ENCODE measurements at places on chromosomes 12 and 14. TPM values are rescaled to one million over a fixed set of nuclear protein-coding genes. Genes with fewer than 3 reads are reported as not detected.

DNA sequence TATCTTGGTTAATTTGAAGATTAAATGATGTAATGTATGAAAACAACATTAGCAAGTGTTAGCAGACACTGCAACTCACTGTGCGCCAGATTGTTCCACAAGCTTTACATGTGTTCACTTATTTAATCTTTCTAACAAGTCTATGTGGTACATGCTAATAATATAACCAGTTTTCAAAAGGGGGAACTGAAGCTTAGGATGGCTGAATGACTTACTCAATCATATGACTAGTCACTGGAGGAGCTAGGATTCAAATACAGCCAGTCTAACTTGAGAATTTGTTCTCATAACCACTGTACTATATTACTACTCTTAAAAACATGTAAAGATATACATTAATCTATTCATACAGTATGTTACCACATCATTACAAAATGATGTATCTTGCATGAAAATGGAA, 60.5 kb upstream of the LRIG3 start:
- no peaks in the 10 kb centered on the region for H3K36me3 ChIP-seq
- no peaks in the 10 kb centered on the region for H3K4me1 ChIP-seq
- H3K4me3 ChIP-seq = no peak overlapping the region
- no peak for DNase-seq
- H3K27me3 ChIP-seq = no peaks in the 10 kb centered on the region
- no peak overlapping the region for H3K27ac ChIP-seq

GRCh38 chr14:98230411-98230810, 1041.6 kb downstream of the BCL11B start:
- H3K27ac ChIP-seq = no peak overlapping the region
- H3K4me1 ChIP-seq = no peaks in the 10 kb centered on the region
- no peak for DNase-seq

- H3K4me1 ChIP-seq = no peaks in the 10 kb centered on the region
- no peaks in the 10 kb centered on the region for H3K27me3 ChIP-seq
- H3K27ac ChIP-seq = no peak overlapping the region
These were observed 8.5 kb downstream of the ITGB7 start for GRCh38 chr12:53198486-53199110.

- no peaks in the 10 kb centered on the region for H3K27me3 ChIP-seq
- no peaks in the 10 kb centered on the region for H3K36me3 ChIP-seq
- H3K4me1 ChIP-seq = no peaks in the 10 kb centered on the region
- no peak for DNase-seq
- no peak overlapping the region for H3K27ac ChIP-seq
These were observed 577.9 kb upstream of the TBX3 start for GRCh38 chr12:115261691-115262398.

DNA sequence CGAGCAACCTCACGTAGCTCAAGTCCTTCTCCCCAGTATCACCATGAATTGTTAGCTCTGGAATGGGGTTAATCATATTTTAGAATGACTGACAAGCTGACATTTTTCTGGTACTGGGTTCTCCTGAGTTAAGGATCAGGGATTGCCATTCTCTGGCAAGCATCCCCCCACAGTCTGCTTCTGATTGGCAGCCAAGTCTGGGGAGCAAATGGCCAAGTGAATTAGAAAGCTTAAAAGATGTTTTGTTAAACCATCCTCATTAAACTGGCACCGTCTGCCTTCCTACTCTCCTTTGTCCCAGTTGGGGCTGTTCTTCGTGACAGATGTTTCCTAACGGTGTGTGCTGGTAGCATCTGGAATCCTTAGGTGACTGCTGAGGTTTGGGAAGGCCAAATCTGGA, 17.2 kb upstream of the CISTR start:
- H3K4me3 ChIP-seq = no peak overlapping the region
- H3K27ac ChIP-seq = no peak overlapping the region
- H3K27me3 ChIP-seq = peaks cover 11% of the 10 kb centered on the region
- H3K36me3 ChIP-seq = no peaks in the 10 kb centered on the region
- no peaks in the 10 kb centered on the region for H3K4me1 ChIP-seq

- no peaks in the 10 kb centered on the region for H3K36me3 ChIP-seq
- H3K4me3 ChIP-seq = no peak overlapping the region
- no peaks in the 10 kb centered on the region for H3K4me1 ChIP-seq
- peaks cover 3% of the 10 kb centered on the region for H3K27me3 ChIP-seq
These were observed 482.6 kb downstream of the NRXN3 start for GRCh38 chr14:78652727-78653126.

- no peak for DNase-seq
- no peaks in the 10 kb centered on the region for H3K36me3 ChIP-seq
- H3K27me3 ChIP-seq = no peaks in the 10 kb centered on the region
- H3K27ac ChIP-seq = no peak overlapping the region
- H3K4me1 ChIP-seq = no peaks in the 10 kb centered on the region
These were observed 21.1 kb upstream of the KRT8 start for GRCh38 chr12:52925717-52926595.

- H3K27ac ChIP-seq = no peak overlapping the region
- H3K27me3 ChIP-seq = no peaks in the 10 kb centered on the region
- H3K36me3 ChIP-seq = no peaks in the 10 kb centered on the region
These were observed 39.7 kb upstream of the PCED1B start for GRCh38 chr12:47039756-47040155.

GRCh38 chr12:109304485-109304884, 4.6 kb downstream of the FOXN4 start:
- H3K27me3 ChIP-seq = peaks cover 13% of the 10 kb centered on the region
- H3K36me3 ChIP-seq = no peaks in the 10 kb centered on the region
- H3K4me1 ChIP-seq = peaks cover 10% of the 10 kb centered on the region
- no peak overlapping the region for H3K27ac ChIP-seq
- no peak overlapping the region for H3K4me3 ChIP-seq

DNA sequence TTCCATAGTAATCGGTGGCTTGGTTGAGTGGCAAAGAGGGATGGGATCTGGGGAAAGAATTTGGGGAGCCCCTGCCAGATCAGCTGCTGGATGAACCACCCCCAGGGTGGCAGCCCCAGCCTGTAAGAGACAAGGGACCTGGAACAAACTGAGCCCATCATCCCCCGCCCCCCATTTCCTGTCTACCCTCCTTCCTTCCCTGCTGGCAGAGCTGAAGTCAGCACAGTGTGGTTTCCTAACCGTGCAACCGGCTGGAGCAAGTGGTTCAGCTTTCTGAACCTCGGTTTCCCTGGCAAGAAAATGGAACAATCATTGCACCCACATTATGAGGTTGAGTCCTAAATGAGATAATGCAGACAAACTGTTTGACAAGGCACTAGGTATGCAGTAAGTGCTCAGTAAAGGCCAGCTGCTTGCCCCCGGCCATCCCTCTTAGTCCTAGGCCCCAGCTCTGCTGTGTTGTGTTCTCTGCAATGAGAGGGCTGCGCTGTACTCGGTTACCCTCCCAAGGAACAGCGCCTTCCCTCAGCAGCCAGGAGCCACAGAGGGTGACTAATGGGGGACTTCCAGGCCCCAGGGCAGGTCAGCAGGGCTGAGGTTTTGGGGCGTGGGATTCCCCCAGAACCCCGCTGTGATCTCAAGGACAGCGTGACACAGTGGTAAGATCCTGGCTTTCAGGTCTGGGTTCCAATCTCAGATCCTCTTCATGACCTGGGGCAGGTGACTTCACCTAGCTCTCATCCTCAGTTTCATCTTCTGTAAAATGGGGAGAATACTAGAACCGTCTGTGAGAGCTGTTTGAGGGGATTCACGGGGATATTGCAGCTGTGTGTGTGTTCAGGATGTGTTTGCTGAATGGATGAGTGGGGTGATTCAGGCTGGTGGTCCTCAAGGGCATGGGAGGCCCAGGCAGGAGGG, 16.5 kb downstream of the SELPLG start:
- DNase-seq = no peak
- H3K27me3 ChIP-seq = no peaks in the 10 kb centered on the region
- H3K36me3 ChIP-seq = no peaks in the 10 kb centered on the region
- no peak overlapping the region for H3K4me3 ChIP-seq
- H3K27ac ChIP-seq = no peak overlapping the region

DNA sequence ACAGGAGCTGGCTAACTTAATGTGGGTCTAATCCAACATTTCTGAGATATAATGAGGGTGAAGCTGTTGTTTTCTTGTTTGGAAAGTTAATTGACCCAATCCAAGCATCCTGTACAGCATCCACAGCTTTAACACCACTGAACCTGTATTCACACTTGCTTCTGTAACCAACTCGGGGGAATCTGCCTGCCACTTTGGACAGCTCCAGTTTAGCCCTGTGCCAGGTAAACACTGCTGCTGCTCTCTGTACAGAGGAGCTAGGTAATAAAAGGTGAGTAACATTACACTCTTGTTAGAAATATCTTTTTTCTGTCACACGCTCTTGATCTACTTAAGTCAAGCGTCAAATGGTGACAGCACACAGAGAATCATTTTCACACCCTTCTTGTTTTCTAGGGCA, 700 bp downstream of the OR11G2 start:
- no peaks in the 10 kb centered on the region for H3K4me1 ChIP-seq
- no peak overlapping the region for H3K4me3 ChIP-seq
- no peaks in the 10 kb centered on the region for H3K27me3 ChIP-seq
- DNase-seq = no peak

GRCh38 chr14:104202259-104203070, 64.1 kb downstream of the KIF26A start:
- no peak overlapping the region for H3K27ac ChIP-seq
- H3K27me3 ChIP-seq = peaks cover 2% of the 10 kb centered on the region
- H3K4me3 ChIP-seq = no peak overlapping the region
- no peaks in the 10 kb centered on the region for H3K36me3 ChIP-seq
- DNase-seq = no peak

GRCh38 chr12:29847246-29847645, 63.5 kb upstream of the TMTC1 start:
- no peaks in the 10 kb centered on the region for H3K36me3 ChIP-seq
- no peak overlapping the region for H3K4me3 ChIP-seq
- no peak overlapping the region for H3K27ac ChIP-seq

DNA sequence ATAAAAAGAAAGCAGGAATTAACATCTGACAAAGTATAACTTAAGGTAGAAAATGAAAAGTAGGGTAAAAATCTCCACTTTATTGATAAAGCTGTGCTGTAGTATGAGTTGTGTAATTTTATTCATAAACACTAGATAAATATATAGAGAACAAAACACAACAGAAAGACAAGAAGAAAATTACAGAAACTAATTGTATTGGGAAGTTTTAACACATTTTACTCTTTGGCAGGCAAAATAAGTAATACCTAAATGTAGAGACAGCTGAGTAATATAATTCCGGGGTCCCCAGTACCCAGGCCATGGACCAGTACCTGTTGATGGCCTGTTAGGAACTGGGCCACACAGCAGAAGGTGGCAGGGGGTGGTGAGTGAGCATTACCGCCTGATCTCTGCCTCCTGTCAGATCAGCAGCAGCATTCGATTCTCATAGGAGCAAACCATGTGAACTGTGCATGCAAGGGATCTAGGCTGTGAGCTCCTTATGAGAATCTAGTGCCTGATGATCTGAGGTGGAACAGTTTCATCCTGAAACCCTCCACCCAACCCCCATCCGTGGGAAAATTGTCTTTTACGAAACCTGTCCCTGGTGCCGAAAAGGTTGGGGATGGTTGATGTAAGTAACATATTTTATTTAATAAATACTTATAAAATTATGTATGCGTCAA, 84.4 kb upstream of the ETV6 start:
- no peaks in the 10 kb centered on the region for H3K27me3 ChIP-seq
- no peaks in the 10 kb centered on the region for H3K4me1 ChIP-seq
- no peak overlapping the region for H3K4me3 ChIP-seq
- DNase-seq = no peak

- H3K4me3 ChIP-seq = no peak overlapping the region
- H3K27me3 ChIP-seq = no peaks in the 10 kb centered on the region
- no peak overlapping the region for H3K27ac ChIP-seq
- no peak for DNase-seq
- H3K4me1 ChIP-seq = peaks cover 7% of the 10 kb centered on the region
These were observed 233.3 kb downstream of the CCDC59 start for GRCh38 chr12:82124711-82125380.

DNA sequence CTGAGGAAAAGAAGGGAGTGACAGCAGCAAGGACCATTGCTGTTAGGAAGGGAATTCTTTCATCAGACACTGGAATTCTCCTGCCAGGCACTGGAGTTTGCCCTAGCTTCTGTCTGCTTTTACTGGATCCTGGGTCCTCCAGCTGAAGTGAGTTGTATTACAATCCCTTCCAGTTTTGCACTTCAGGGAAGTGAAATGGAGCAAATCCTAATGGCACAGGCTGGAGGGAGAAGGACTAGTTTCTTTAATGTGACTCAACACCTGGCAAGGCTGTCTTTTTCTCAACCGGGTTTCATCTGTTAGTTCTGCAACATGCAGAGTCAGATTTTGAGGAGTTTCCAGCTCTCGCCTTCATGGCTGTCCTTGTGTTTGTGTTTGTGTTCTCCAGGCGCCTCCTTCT, 45.8 kb downstream of the ETV6 start:
- H3K27me3 ChIP-seq = no peaks in the 10 kb centered on the region
- H3K36me3 ChIP-seq = no peaks in the 10 kb centered on the region
- peaks cover 14% of the 10 kb centered on the region for H3K4me1 ChIP-seq
- H3K27ac ChIP-seq = no peak overlapping the region

DNA sequence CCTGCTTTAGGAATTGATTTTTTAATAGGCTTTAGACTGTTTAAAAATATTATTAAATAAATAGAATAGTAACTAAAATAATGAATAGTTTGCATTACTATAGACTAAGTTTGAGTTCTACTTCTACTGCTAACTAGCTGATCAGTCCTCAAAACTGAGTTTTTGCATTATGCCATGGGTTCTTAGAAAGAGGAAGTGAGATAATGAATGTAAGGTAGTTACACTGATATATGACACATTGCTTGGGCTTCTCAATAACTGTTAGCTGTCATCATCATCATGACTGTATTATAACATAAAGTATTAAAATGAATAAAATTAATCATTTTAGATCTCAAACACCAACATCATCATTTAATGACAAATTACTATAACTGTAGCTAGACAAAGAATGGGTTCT, 949.7 kb downstream of the TRHDE start:
- no peak overlapping the region for H3K27ac ChIP-seq
- H3K36me3 ChIP-seq = no peaks in the 10 kb centered on the region
- DNase-seq = no peak
- H3K27me3 ChIP-seq = no peaks in the 10 kb centered on the region

The DCP1B gene
- 12.4 TPM for total RNA-seq

The C1QL4 gene
- total RNA-seq = not detected

The GLIPR1L1 gene
- not detected for total RNA-seq

The RASAL1 gene
- not detected for total RNA-seq

The SERPINA12 gene
- not detected for total RNA-seq

The RPS29 gene
- total RNA-seq = 8,261 TPM

The TAS2R19 gene
- not detected for total RNA-seq

The SH2B3 gene
- 19.1 TPM for total RNA-seq

The ADCK1 gene
- 3.7 TPM for total RNA-seq

The KRT75 gene
- not detected for total RNA-seq
